ENCODE measurements at places on chromosomes 5 and 9.

GRCh38 chr5:159975462-159976019 lies 33.4 kb upstream of the TTC1 start:
- DNase-seq = no peak
- H3K4me1 ChIP-seq = peaks cover 5% of the 10 kb centered on the region
- no peak overlapping the region for H3K4me3 ChIP-seq

DNA sequence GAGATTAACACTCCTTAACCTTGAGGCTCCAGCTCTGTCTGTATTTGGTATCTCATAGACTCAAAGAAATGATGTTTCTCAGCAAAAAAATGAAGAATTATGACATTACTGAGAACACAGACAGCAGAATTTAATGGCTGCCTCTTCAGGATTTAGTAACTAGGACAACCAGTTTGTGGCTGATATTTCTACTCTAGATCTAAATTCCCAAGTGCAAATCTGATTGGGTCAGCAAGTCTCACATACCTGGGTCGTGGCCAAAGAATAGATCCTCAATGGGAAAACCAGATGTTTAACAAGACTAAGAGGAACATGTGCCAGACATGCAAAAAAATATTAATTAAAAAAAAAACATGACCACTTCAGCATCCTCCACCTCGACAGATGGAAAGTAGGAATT lies 608.9 kb downstream of the DTWD2 start:
- H3K27me3 ChIP-seq = no peaks in the 10 kb centered on the region
- H3K4me3 ChIP-seq = no peak overlapping the region
- no peaks in the 10 kb centered on the region for H3K4me1 ChIP-seq
- no peaks in the 10 kb centered on the region for H3K36me3 ChIP-seq
- no peak for DNase-seq

- no peak for DNase-seq
- H3K27ac ChIP-seq = no peak overlapping the region
- H3K4me3 ChIP-seq = no peak overlapping the region
- H3K4me1 ChIP-seq = no peaks in the 10 kb centered on the region
- no peaks in the 10 kb centered on the region for H3K36me3 ChIP-seq
These were observed 194.2 kb downstream of the TENT4A start for GRCh38 chr5:6907320-6907918.

DNA sequence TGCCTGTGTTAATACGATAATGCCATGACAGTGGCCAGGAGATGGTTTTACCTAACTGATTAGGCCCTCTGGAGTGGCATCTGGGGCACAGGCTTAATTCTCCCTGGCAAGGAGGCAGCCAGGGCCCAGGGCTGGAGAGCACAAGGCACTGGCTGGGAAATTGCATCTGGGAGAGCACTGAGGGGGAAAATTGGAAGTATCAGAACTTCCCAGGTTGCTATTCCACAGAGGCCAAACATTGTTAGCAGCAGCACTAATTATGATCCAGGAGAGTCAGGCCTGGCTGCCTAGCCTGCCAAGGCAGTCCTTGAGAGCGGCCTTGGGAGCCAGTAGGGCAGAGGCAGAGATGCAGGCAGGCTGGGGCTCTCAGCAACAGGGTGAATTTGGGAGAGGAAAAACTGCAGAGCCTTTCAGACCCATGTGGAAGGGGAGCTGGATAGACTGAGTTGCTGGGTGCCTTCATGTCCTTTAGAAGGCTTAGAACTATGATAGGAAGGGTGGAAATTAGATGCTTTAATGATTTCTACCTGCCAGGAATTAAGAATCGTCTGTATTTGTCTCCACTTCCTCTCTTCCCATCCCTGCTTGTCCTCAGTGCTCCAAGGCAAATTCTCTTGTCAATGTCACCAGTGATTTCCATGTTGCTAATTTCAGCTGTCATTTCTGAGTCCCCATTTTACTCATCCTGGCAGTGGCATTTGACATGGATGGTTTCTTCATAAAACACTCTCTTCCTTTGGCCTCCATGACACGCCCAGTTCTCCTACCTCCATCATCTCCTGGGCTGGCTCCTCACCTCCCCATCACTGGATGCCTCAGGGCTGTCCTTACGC lies 56.1 kb upstream of the HSPA9 start:
- no peaks in the 10 kb centered on the region for H3K4me1 ChIP-seq
- H3K4me3 ChIP-seq = no peak overlapping the region
- no peak for DNase-seq

- H3K4me1 ChIP-seq = no peaks in the 10 kb centered on the region
- no peak overlapping the region for H3K27ac ChIP-seq
- H3K27me3 ChIP-seq = no peaks in the 10 kb centered on the region
These were observed 6.6 kb downstream of the OR13J1 start for GRCh38 chr9:35863583-35863982.

DNA sequence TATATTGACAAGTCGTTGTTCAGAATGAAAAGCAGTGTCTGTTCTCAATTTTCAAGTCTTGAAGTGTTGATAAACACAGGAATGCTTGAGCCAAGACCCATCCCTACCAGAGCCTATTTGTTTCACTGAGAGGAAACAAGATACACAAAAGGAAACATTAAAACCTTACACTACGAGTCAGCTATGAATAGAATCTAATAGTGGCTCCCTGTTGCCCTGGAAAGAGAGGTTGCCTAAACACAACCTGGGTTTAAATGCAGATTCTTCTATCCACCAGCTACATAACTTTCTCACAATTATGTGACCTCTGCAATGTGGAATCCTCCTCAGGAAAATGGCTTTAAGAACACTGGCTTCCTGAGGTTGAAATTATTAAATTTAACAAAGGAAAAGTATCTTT lies 29.1 kb upstream of the BNC2 start:
- no peak overlapping the region for H3K4me3 ChIP-seq
- H3K27me3 ChIP-seq = no peaks in the 10 kb centered on the region
- H3K4me1 ChIP-seq = no peaks in the 10 kb centered on the region
- no peaks in the 10 kb centered on the region for H3K36me3 ChIP-seq
- DNase-seq = no peak

DNA sequence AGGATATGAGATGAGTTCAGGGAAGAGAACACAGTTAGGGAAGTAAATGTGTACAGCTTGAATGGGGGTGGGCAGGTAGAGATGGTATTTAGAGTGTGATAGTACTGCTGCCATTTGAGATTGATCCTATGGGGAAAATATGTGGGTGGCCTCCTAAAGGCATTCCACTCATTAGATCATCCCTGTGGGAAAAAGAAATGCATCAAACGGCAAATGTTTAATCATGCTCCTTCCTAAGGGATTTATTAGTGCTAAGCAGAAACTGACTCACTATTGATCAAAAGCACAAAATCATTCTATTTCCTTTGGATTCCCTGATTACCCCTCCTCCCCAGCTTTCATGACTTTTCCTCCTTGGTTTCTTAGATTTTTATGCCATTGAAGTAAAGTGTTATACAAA lies 36.4 kb upstream of the SMC5 start:
- H3K27ac ChIP-seq = no peak overlapping the region
- DNase-seq = no peak

- no peak overlapping the region for H3K27ac ChIP-seq
- no peaks in the 10 kb centered on the region for H3K36me3 ChIP-seq
- H3K4me3 ChIP-seq = no peak overlapping the region
These were observed 6.5 kb downstream of the GHR start for GRCh38 chr5:42429694-42430093.

GRCh38 chr9:129451089-129451656 lies 169.7 kb downstream of the C9orf50 start:
- peaks cover 14% of the 10 kb centered on the region for H3K4me1 ChIP-seq
- H3K4me3 ChIP-seq = no peak overlapping the region
- H3K36me3 ChIP-seq = no peaks in the 10 kb centered on the region
- no peak for DNase-seq
- peak overlapping the region; percentile 42 for H3K27ac ChIP-seq

- no peak for DNase-seq
- no peak overlapping the region for H3K4me3 ChIP-seq
- H3K36me3 ChIP-seq = no peaks in the 10 kb centered on the region
- H3K4me1 ChIP-seq = peaks cover 15% of the 10 kb centered on the region
These were observed 53.2 kb downstream of the ZNF474 start for GRCh38 chr5:122182491-122182921.

GRCh38 chr5:1033606-1034420 lies 25.2 kb downstream of the NKD2 start:
- H3K27me3 ChIP-seq = peaks cover 5% of the 10 kb centered on the region
- no peak for DNase-seq
- no peak overlapping the region for H3K4me3 ChIP-seq
- H3K27ac ChIP-seq = no peak overlapping the region

- peak overlapping the region; percentile 37 for H3K27ac ChIP-seq
- H3K4me3 ChIP-seq = no peak overlapping the region
- no peaks in the 10 kb centered on the region for H3K4me1 ChIP-seq
- no peak for DNase-seq
- H3K27me3 ChIP-seq = no peaks in the 10 kb centered on the region
These were observed 42.5 kb downstream of the GNA14 start for GRCh38 chr9:77605449-77606220.

- H3K27me3 ChIP-seq = no peaks in the 10 kb centered on the region
- peaks cover 31% of the 10 kb centered on the region for H3K36me3 ChIP-seq
- no peak overlapping the region for H3K4me3 ChIP-seq
These were observed 33.9 kb downstream of the PSMB7 start for GRCh38 chr9:124381170-124381945.

GRCh38 chr9:118522093-118523028 lies 818.2 kb downstream of the TLR4 start:
- H3K36me3 ChIP-seq = no peaks in the 10 kb centered on the region
- no peaks in the 10 kb centered on the region for H3K27me3 ChIP-seq
- H3K4me1 ChIP-seq = no peaks in the 10 kb centered on the region
- H3K4me3 ChIP-seq = no peak overlapping the region
- no peak for DNase-seq
- H3K27ac ChIP-seq = no peak overlapping the region

DNA sequence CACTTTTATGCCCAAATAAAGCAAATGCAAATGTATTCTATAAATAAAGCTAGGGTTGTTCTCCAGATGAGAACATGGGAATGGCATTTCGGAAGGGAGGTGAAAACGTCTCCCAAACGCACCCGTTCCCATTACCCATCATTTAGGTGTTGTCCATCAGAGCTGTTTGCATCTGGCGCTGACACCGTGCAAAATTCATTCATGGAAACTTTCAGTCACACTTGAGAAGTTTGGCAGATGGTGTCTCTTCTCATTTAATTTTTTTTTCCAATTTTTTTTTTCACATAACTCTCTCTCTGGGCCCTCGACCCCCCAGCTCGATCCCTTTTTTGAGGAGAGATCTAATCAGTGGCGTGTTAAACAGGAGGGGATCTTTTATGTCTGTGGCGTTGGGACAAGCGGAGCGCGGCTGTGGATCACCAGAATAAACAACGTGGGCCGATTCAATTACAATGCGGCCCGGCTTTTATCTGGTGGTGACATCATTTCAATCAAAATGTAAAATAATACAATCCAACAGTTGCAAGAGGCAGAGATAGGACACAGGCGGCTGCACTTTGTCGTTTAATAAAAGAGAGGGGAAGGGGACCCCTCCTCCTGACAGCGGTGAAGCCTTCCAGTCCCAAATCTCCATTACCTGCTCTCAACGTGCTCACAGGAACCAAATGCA lies 246.1 kb upstream of the IRX4 start:
- DNase-seq = no peak
- H3K4me1 ChIP-seq = no peaks in the 10 kb centered on the region
- no peaks in the 10 kb centered on the region for H3K36me3 ChIP-seq
- no peak overlapping the region for H3K27ac ChIP-seq
- H3K4me3 ChIP-seq = no peak overlapping the region

GRCh38 chr5:76819851-76820525 lies 1.2 kb downstream of the F2RL1 start:
- peaks cover 24% of the 10 kb centered on the region for H3K4me1 ChIP-seq
- peak overlapping the region; percentile 82 for H3K4me3 ChIP-seq
- DNase-seq = peak; percentile 75
- H3K36me3 ChIP-seq = no peaks in the 10 kb centered on the region
- H3K27ac ChIP-seq = no peak overlapping the region

GRCh38 chr9:132873403-132873802 lies 4.7 kb downstream of the AK8 start:
- H3K4me1 ChIP-seq = no peaks in the 10 kb centered on the region
- DNase-seq = no peak
- no peaks in the 10 kb centered on the region for H3K27me3 ChIP-seq
- no peak overlapping the region for H3K27ac ChIP-seq

DNA sequence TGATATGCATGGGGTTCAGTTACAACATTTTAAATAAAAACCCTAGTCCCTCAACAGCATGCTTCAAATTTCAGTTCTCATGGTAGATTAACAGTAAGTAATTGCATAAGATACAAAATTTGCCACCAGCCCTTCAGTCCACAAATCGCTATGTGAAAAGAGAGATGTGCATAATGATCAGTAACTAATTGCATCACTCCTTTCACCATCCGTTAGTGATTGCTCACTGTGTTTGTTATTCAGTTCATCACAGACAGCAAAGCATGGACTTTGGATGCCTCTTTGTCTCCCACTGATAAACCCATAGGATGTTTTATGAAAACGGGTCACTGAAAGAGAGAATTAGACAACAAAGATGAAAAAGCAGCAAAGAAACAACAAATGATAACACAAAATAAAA lies 103.2 kb downstream of the MCTP1 start:
- H3K36me3 ChIP-seq = no peaks in the 10 kb centered on the region
- H3K27ac ChIP-seq = no peak overlapping the region
- no peak overlapping the region for H3K4me3 ChIP-seq
- no peaks in the 10 kb centered on the region for H3K4me1 ChIP-seq
- DNase-seq = no peak

GRCh38 chr9:126144603-126145456 lies 181.8 kb upstream of the MVB12B start:
- DNase-seq = peak; percentile 20
- H3K36me3 ChIP-seq = no peaks in the 10 kb centered on the region
- H3K4me1 ChIP-seq = no peaks in the 10 kb centered on the region
- no peak overlapping the region for H3K27ac ChIP-seq
- no peak overlapping the region for H3K4me3 ChIP-seq

- DNase-seq = no peak
- no peaks in the 10 kb centered on the region for H3K27me3 ChIP-seq
- H3K27ac ChIP-seq = no peak overlapping the region
- no peaks in the 10 kb centered on the region for H3K4me1 ChIP-seq
These were observed 19.7 kb downstream of the ZCCHC10 start for GRCh38 chr5:133006653-133007052.

GRCh38 chr5:143302341-143303045 lies 101.0 kb downstream of the NR3C1 start:
- no peaks in the 10 kb centered on the region for H3K36me3 ChIP-seq
- H3K27me3 ChIP-seq = no peaks in the 10 kb centered on the region
- H3K27ac ChIP-seq = no peak overlapping the region
- no peak overlapping the region for H3K4me3 ChIP-seq

GRCh38 chr5:26663500-26663899 lies 374.9 kb downstream of the CDH9 start:
- H3K27me3 ChIP-seq = no peaks in the 10 kb centered on the region
- no peak for DNase-seq
- H3K36me3 ChIP-seq = no peaks in the 10 kb centered on the region
- H3K27ac ChIP-seq = no peak overlapping the region

DNA sequence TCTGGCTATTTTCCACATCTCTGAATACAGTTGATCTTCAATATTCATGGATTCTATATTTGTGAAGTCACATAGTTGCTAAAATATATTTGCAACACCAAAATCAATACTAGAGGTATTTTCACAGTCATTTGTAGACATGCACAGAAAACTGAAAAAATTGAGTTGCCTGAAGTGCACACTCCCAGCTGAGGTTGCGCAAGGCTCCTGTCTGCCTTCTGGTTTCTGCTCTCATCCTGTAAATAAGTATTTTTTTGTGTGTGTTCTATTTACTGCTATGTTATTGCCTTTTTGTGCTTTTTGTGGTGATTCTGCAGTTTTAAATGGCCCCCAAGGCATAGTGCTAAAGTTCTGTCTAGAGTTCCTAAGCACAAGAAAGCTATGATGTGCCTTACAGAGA lies 371.1 kb upstream of the GRAMD2B start:
- H3K36me3 ChIP-seq = no peaks in the 10 kb centered on the region
- no peak for DNase-seq
- H3K4me1 ChIP-seq = no peaks in the 10 kb centered on the region

Data from spleen (tissue), 13 donors.